ENCODE measurements at places on chromosomes 12 and 14. TPM values are rescaled to one million over a fixed set of nuclear protein-coding genes. Genes with fewer than 3 reads are reported as not detected.
A peak's percentile ranks its signal among the peaks of the same experiment; 100 is the strongest.

DNA sequence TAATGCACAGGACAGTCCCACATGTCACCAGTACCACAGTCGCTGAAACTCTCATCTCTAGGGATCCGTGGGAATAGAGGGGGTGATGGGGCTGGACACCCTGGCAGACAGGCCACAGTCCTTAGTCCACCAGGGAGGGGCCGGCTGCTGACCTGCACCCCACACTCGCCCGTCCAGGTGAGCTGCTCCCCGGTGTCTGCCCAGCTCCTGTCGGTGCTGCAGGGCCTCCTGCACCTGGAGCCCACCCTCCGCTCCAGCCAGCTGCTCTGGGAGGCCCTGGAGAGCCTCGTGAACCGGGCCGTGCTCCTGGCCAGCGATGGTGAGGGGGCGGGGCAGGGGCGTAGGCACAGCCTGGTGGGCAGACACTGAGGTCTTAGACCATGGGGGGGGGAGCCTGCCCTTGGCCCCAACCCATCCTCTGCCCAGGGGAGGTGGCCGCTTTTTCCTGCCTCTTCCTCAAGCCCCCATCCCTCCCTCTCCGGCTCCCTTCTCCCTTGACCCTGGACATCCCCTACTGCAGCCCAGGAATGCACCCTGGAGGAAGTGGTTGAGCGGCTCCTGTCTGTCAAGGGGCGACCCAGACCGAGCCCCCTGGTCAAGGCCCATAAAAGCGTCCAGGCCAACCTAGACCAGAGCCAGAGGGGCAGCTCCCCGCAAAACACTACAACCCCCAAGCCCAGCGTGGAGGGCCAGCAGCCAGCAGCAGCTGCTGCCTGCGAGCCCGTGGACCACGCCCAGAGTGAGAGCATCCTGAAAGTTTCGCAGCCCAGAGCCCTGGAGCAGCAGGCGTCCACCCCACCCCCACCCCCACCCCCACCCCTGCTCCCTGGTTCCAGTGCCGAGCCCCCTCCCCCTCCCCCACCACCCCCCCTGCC lies 17.1 kb upstream of the ADSS1 start:
- DNase-seq = no peak

GRCh38 chr12:128726886-128727285 lies 96.9 kb downstream of the SLC15A4 start:
- no peak for DNase-seq

CCDC196 gene
- not detected for polyA plus RNA-seq

RPGRIP1 gene
- polyA plus RNA-seq = not detected

DNA sequence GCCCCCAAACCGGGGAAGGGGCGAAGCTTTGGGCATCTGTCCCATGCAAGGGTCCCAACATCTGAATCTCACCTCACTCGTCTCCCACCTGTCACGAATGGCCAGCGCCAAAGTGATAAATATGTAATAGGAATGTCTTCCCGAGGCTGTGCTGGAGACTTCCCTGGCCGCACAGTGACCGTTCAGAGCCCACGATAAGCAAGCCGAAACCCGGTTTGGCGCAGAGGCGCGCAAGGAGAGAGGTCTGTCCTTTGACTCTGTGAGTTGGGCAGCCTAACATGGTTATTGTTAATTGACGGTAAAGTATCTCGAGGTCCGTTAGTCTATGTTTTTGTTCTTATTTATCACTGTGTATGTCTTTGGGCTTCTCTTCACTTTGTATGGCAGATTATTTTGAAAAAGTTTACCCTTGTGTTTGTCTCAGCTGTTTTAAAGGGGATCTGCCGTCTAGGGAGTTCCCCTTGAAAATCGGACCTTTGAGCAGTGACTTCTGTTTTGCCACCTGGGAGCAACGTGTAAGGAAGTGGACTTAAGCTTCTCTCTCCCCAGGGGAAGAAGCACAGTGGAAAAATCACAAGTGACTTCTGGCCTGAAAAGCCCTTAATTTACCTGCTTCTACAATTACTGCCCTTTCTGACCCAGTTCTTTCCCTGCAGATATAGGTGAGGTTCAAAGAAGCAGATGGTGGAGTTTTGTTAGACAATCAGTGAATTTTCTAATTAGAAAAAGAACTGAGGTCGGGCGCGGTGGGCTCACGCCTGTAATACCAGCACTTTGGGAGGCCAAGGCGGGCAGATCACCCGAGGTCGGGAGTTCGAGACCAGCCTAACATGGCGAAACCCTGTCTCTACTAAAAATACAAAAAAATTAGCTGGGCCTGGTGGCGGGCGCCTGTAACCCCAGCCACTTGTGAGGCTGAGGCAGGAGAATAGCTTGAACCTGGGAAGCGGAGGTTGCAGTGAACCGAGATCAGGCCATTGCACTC lies 1.1 kb upstream of the TM9SF1 start:
- peak; percentile 55 for DNase-seq

RAD51B gene
- 6.9 TPM for polyA plus RNA-seq

DNA sequence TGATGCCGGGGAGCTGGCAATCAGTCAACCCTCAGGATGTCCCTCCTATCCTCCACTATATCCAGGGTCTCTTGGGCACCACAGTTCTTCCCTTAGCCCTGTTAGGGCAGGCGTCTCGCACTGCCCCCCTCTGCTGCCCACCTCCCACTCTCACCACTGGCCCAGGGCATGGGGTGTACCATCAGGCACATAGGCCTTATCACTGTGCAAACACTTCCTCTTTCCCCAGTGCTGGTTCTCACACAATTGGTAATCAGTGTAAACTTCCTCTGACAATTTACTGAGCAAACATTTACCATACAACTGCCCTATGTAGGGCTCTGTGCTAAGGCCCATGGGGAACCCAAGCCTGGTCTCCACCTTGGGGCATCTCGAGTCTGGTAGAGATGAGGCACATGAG lies 20.1 kb upstream of the TMED10 start:
- no peak for DNase-seq

CDK2 gene
- polyA plus RNA-seq = 7.6 TPM

DNA sequence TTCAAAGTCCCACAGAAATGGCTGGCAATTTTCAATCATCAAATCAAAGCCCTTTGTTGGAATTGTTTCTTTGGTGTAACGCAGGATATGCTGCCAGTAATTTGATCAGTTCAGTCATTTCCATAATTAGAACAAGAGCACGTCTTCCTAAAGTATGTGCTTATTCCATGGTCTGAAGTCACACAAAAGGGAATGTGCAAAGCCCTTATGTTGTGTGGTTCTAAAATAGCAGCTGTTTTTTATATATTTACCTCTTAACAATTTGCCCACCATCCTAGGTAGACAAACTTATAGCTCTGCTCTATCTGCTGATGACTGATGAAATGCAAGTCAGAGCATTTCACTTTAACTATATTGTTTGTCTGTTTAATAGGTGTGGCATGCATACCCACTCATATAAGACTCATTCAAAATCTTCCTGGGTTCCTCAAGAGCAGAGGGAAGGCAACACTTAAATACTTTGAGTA lies 176.1 kb upstream of the SLC38A2 start:
- no peak for DNase-seq

GRCh38 chr12:25811656-25812126 lies 146.8 kb upstream of the RASSF8 start:
- no peak for DNase-seq

GLIPR1L1 gene
- polyA plus RNA-seq = not detected

SMCO2 gene
- polyA plus RNA-seq = not detected

SIX1 gene
- polyA plus RNA-seq = 0.13 TPM

GLT8D2 gene
- polyA plus RNA-seq = 7.0 TPM

Data from kidney (tissue), 22 donors.